NT2/D1 (cell line): ENCODE measurements at places on chromosomes 3 and 15.

DNA sequence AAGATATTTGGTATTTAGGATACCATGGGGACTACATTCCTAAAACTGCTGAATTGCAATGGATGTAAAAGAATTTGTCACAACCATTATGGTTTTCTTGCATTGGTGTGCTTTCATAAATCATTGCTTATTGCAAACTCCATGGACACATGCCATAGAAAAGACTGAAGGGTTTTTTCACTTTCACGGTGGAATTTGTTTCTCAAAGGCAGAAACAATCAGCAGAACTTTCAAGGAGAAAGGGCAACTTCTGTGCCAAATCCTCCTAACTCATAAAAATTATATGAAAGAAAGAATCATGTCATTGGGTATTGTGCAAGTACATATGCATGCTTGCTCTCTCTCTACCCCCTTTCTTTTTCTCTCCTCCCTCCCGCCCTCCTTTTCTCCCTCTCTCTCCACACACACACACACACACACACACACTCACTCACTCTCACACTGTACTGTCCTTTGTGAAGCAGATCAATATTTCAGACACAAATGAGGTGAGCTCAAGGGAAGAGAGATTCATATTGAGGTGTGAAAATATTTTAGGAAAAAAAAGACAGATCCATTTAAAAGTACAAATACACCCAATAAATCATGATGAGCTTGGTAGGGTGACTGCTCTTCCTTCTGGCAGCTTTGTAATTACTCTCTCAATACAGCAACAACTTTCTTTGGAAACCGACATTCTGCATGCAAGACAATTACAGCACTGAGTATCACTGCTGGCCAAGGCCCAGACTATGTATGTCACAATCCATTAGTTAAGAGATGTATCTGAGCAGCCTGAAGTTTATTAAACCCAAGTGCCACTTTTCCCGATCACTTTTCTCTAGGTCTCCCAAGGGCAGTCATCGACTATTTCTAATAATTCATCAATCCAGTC, 492.6 kb downstream of the TUSC7 start:
- no peak for DNase-seq

DNA sequence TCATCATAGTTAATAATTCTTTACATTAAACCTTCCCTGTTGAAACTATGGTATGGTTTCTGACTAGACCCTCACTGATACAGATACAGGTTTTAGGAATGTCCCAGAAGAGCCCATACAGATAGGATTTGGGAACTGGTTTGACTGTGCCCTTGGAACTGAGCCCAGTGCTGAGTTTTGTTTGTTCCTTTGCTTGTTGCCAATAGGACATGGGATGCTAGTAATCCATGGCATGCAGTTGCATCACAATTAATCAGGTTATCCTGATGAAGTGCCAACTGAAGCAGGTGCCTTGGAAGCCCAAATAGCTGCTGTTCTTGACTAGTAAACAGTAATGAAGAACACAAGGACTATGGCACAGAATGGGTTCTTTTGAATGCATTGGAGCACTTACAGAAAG, 230.6 kb downstream of the NEK10 start:
- no peak for DNase-seq

GRCh38 chr3:64828276-64828675, 140.5 kb upstream of the ADAMTS9 start:
- DNase-seq: no peak

DNA sequence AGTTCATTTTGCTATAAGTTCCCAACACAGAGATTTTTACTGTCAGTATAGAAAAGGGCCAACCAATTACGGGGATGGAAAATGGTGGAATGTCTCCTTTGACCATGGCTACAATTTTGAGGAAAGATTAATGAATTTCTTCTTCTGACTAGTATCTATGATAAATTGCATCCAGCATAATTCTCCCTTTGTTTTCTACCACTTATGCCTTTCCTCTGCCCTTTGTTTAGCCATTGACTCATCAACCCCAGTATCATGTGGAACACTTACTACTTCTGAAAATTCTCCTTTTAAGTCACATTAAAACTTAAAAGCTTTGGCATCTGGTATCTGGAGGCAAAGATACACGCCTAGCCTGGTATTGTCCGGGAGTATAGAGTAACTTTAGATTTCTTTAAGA, 92.9 kb upstream of the CADPS start:
- DNase-seq: no peak

- DNase-seq: no peak
These were observed 89.4 kb downstream of the KCNAB1 start for GRCh38 chr3:156209631-156210335.

GRCh38 chr3:195111319-195111705, 159.6 kb downstream of the XXYLT1 start:
- DNase-seq: no peak

- DNase-seq: no peak
These were observed 287.3 kb upstream of the MME start for GRCh38 chr3:154792828-154793227.
